ENCODE measurements at places on chromosomes 2 and 18.

GRCh38 chr2:168009900-168010299, 237.5 kb downstream of the STK39 start:
- DNase-seq: no peak

- no peak for DNase-seq
Observed at GRCh38 chr2:53490659-53491058, 276.9 kb upstream of the CHAC2 start.

DNA sequence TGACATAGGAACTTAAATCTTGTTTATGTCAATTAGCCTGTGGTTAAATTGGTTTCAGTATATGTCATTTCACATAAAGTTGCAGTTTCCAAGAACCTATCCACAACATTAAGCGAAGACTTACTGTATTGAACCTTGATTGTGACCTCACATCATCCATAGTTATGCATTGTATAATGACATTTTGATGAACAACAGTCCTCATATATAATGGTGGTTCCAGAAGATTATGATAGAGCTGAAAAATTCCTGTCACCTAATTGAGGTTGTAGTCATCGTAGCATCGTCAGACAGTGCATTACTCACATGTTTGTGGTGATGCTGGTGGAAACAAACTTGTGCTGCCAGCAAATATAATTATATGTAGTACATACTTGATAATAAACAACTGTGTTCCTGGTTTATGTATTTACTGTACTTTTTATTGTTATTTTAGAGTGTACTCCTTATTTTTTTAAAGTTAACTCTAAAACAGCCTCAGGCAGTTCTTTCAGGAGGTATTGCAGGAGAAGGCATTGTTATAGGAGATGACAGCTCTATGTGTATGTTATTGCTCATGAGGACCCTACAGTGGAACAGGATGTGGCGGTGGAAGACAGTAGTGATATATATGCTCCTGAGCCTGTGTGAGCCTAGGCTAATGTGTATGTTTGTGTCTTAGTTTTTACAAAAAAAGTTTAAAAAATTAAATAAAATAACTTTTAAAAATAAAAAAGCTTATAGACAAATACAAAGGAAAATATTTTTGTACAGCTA, 56.6 kb downstream of the UBE2E3 start:
- no peak for DNase-seq

DNA sequence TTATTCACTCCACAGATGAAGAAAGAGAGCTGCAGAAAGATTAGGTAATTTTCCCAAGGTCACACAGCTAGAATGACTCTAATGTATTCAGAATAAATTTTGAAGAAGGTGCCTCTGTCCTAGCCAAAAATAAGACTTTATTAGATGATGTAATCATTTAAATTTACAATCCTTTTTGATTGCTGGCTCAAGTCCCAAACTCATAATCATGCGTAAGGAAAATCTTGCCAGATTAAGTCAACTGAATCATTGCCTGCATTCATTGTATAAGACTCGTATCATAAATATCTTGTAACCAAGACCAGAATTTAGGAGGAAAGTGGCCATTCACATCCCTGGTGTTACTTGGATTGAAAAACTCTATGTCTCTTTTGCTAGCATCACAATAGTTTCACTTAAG, 53.1 kb upstream of the STK39 start:
- DNase-seq: no peak

GRCh38 chr2:10071595-10071994, 8.6 kb downstream of the CYS1 start:
- DNase-seq: no peak
